HFFc6 (cell line): ENCODE measurements at places on chromosomes 6 and 20. TPM values are rescaled to one million over a fixed set of nuclear protein-coding genes. Genes with fewer than 3 reads are reported as not detected.

DNA sequence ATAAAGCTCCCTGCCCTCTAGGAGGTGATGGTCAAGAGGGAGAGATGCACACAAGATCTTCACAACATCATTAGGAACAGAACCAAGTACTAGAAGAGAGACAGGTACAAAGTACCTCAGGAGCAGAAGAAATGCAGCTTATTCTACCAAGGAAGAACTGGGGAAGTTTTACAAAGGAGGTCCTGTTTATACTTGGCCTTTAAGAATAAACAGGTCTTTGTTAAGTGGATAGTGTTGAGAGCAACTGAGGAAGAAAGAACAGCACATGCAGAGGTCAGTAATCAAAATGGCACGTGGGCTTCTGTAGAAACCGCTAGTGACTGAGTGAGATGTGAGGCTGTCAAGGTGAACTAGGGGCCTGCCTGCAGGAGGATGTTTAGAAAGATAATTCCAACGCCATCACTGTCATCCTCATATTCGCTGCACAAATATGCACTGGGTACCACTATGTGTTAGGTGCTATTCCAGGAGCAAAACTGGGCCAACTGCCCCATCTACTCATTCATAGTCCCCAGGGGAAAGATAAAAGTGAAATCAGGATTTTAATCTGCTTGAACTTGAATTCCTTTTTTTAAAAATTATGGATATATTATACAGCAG lies 61.1 kb downstream of the ID4 start:
- DNase-seq, result no peak

GRCh38 chr20:25253606-25254275 lies 5.9 kb downstream of the PYGB start:
- no peak for DNase-seq

DNA sequence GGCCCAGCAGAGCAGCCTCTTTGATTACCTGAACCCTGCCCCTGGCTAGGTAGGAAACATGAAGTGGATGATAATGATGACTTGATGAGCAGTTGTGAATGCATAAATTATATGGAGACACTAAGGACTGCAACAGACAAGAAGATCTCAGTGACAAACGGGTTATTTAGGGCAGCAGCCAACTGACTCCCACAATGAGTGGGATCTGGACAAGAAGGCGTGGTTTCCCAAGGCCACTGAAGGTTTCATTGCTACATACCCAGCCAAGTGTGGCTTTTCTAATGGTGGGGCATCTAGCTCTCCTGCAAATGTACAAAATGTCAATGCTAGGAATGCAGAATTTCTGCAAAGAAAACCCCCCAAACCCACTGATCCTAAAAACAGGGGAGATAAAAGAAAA lies 29.4 kb downstream of the RING1 start:
- no peak for DNase-seq

GRCh38 chr6:4581468-4582385 lies 194.5 kb upstream of the CDYL start:
- DNase-seq, result peak; percentile 93

DNA sequence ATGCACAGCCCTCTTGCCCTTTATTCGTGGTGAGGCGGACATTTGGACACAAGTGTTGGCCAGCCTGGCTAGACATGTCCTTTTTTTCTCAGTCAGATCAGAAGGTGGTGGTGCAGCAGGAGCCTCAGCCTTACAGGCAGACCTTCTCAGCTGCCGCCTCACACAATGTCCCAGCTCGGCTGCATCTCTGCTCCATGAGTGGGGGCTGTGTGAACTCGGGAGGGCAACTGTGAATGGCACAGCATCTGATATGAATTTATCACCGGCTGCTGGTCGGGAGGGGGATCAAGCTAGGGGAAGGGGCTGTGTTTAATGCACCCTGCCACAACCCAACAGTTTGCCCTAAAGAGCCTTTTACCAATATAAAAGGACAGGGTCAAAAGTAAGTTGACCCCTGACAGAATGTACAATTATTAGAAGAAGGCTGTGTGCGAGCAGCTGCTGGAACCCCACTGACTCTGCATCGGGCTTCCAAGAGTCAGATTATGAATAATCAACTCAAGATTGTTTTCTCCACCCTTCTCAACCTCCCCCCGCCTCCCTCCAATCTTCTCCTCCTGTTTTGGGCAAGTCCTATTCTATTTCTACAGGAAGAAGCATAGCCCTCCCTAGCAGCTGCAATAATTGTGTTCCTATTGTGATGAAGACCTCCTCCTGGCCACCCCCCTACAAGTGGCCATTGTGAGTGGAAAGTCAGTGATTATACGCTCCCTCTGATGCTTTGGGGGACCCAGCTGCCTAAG lies 245.2 kb downstream of the PKHD1 start:
- DNase-seq, result no peak

DNA sequence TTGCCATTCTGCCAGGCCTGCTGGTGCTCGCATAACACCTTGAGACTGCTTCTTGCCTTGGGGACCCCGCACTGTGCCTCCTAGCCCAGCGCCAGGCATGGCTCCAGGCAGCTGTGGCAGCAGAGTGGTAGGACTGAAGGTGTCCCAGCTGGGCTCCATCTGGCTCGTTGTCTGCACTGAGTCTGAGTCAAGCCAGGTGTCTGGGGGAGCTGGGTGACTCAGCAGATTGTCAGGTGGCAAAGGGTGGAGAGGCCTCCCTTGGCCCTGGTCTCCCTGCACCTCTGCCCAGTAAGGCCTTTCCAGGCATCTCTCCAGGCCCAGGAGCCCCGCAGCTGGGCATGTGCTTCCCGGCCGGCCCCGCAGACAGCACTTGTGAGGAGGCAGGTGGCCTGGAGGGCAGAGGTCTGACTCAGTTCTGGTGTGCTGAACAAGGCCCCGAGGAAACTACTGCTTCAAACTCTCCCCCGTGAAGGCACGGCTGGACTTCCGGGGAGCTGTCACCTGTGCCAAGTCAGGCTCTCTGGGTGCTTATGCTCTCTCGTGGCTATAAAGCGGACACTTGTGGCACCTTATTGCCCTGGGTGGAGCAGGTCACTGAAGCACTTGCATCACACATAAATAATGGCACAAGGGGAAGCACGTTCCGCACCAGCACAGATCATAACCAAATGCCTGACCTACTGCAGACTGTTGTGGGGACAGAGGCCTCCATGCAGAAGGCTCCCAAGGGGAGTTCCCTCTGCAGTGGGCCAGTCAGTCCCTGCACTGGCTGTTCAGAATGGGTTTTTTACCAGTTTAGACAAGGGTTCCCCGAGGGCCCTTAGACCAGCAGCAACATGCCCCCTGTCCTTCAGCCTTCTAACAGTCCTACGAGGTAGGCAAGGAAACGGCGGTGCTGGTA lies 27.5 kb downstream of the FOXC1 start:
- no peak for DNase-seq

GRCh38 chr6:112579601-112580000 lies 232.5 kb downstream of the RFPL4B start:
- no peak for DNase-seq

DNA sequence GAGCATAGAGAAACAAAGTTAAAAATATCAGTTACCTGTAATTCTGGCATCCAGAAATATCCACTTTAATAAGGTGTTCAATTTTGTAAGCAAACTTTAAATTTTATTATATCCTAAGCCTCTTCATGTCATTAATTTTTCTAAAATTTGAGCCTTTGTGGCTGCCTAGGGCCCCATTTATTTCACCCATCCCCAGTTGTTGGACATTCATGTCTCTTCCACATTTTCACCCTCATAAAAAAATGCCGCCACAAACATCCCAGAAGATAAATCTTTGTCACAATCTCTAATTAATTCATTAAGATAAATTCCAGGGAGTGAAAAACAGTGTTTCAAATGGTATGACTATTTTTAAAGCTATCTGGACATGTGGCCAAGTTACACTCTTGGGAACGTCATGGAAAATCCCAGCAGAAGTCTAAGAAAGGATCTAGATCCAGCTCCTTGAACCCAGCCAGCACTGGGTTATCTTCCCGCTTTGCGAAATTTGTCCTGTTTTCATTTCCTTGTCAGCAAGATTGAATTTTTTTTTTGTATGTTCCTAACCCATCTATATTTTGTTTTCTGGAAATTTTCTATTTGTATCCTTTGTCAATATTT lies 97.2 kb downstream of the TMEM242 start:
- no peak for DNase-seq

- DNase-seq, result no peak
These were observed 20.7 kb upstream of the SLC2A12 start for GRCh38 chr6:134073161-134073560.

- DNase-seq, result peak; percentile 67
These were observed 6.3 kb upstream of the NAA20 start for GRCh38 chr20:20010639-20011500.

- no peak for DNase-seq
These were observed 56.0 kb downstream of the ISM1 start for GRCh38 chr20:13276945-13277541.

SLCO4A1 gene
- total RNA-seq, result 2.2 to 5.5 TPM (median 3.2 TPM) in 3 replicates

SLC17A3 gene
- not detected in 3 replicates for total RNA-seq
